ENCODE measurements at places on chromosomes 4 and X.

GRCh38 chr4:175460414-175460813 is 351.6 kb downstream of the GPM6A start:
- no peak for DNase-seq

DNA sequence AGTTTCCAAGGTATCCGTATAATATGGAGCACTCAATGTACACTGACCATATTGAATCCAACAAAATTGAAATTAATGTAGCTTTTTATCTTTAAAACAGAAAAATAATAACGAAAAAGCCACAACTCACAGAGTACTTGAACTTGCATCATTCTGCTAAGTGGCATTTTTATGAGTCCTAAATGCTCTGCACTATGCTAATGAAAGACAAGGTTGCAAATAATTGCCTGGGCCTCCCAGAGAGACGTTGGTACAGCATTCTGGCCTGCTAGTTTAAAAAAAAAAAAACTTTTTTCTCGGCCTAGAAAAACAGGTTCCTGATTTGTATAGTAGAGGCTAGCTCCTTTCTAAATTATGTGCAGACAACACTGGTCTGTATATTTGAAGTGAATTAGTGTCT is 4.3 kb upstream of the FAM9B start:
- no peak for DNase-seq

DNA sequence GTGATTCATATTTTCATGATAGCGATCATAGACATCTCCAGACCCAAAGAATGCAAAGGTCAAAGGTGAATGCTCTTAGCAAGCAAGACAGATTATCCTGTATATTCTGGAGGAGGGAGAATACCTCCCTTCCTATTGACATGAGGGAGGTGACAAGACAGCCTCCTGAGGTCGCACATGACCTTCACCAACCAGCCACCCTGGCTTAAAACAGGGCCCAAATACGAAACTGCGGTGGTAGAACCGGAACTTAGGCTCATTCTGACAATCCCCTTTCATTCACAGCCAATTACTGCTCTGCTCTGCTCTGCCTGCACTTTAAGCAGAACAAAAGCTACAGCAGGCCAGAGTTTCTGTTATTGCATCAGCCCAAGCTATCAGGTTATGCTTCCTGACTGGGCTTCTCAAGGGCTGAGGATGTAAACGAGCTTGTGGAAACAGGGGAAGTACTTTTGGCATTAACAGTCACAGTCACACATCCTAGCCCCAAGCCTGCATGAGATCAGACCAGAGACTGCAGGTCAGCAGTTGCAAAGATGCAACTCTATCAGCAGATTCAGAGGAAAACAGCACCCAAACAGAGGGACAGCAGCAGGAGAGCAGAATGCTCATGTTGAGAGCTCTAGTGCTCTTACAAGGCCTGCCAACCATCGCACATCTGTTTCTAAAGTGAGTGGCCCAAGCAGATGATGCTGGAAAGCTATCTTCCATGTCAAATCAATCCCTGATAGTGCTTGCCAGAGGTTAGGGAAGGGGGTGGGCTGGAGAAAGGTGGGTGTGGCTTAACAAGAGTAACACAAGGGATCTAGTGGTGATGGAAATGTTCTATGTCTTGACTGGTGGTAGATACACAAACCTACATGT is 51.3 kb upstream of the MAP3K15 start:
- DNase-seq, result no peak

DNA sequence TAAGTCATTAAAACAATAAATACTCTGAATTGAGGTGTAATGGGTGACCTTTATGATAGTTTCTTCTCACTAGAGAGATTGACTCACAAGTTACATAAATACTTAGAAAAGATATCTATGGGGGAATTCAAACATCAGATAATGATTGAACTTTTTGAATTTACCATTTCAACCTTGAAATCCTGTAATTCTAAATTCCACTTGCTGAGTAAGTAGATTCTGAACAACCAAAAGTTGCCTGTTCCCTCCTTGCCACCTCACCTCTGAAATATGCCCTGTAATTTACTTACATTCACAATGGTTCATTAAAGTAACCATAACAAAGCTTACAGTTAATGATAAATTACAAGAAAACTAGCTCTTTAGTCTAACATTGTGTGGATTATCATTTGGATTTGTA is 43.3 kb upstream of the SLC39A8 start:
- DNase-seq, result no peak

DNA sequence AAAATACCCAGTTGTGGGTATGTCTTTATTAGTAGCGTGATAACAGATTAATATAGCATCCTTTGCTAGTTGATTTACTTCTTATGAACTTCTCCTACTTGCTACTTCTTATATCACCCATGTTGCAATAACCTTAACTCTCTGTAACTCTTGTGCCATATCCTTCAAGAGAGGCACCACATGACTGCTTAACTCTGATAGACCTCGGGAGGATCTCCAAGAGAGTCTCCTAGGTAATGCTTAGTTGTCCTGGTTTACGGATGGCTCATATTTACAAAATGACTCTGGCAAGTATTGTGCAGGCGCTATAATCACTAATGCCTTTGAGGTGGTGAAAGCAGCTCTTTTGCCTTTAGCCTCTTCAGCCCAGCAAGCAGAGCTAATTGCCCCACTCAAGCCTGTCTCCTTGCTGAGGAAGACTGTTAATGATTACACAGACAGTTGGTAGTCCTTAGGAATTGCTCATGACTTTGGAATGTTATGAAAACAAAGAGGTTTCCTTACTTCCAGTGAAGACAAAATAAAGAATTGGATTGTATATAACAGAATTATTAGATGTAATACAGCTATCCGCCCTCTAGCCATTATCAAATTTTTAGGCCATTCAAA is 1305.8 kb downstream of the PCDH7 start:
- no peak for DNase-seq

DNA sequence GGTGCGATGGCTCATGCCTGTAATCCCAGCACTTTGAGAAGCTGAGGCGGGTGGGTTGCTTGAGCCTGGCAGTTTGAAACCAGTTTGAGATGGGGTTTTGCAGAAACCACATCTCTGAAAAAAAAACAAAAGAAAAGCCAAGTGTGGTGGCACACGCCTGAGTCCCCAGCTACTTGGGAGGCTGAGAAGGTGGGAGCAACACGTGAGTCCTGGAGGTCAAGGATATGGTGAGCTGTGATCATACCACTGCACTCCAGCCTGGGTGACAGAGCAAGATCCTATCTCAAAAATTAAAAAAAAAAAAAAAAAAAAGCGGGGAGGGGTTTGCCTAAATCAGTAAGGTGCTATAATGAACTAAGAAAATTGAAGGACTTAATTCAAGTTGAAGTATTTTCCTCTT is 58.2 kb upstream of the TBC1D14 start:
- DNase-seq, result no peak

DNA sequence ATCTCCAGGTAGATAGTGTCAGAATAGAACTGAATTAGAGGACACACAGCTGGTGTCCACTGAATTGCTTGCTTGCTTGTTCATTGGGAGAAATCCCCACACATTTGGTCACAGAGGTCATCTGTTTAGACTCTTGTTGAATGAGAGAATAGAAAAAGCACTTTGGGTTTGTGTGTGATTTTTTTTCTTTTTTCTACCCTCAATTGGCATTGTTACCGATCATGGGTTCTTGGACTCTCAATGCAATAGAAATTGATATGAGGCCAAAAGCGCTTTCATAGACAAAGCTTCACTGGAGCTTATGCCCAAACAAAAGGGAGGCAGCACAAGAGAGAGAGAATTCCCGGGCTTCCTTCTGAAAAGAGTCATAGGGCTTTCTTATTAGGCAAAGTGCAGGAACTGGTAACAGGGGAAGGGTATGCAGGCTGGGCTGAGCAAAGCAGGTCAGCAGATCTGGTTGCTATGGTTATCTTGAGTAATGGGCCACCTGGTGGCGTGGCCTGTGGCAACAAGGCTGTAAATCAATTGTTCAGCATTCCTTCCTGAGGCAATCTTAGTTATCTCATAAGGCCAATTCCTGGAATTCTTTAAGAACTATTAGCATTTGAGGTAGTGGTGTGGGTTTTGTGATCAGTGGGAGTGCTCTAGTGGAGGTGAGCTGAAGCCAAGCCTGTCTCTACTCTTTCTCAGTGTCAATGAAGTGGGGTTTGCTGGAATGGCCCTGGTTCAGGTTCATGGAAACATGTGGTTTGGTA is 5.3 kb upstream of the GPR82 start:
- DNase-seq, result no peak

- no peak for DNase-seq
These were observed 59.3 kb downstream of the ZNF674 start for GRCh38 chrX:46485897-46486296.

- no peak for DNase-seq
These were observed 87.4 kb downstream of the CCDC160 start for GRCh38 chrX:134324359-134324758.

DNA sequence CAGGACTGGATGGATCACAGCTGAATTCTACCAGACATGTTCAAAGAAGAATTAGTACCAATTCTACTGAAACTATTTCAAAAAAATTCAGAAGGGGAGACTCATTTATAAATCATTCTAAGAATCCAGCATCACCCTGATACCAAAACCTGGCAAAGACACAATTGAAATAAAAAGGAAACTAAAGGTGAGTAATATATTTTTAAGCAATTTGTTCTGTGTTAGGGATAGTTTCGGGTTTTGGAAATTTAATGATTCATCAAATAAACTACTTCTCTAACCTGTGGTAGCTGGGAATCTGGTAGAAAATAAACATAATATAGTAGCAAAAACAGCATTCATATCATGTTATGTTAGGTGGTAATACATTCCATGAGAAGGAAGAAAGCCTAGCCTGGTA is 662.2 kb upstream of the BOD1L1 start:
- DNase-seq, result no peak

GRCh38 chr4:134001057-134001456 is 200.5 kb downstream of the PABPC4L start:
- no peak for DNase-seq

- peak; percentile 1 for DNase-seq
These were observed 152.0 kb upstream of the SLC4A4 start for GRCh38 chr4:71186566-71187403.

DNA sequence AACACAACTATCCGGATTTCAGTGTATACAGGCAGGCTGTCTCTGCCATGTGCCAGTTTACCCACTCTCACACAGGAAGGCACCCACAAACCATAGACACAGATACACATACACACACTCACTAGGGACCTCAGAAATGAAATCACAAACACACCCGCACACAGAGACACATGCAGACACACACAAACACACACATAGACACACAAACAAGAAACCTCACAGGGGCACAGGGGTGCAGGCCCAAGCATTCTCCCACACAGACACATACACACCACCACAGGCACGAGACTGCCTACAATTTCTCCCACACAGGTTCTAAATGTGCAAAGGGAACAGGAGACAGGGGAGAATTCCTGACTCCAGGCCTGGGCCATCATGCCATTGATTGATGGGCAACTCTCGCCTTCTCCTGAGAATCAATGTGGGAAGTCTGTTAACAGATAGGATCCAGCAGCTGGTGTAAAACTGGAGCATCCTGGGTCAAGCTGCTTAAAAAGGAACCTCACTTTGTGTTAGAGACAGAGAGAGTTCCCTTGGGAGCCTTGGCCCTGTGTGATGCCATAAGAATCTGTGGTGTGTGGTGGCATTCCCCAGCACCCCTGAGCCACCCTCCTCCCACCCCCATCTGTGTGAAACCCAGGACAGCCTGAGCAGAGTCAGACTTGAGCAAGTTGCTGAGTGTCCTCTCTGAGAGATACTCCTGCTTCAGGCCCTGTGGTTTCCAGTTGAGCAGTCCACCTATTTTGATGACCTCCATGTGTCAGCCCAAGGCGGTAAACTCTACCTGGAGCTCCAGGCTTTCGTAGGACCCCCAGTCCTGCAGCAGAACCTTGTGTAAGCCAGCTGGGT is 33.9 kb downstream of the NBDY start:
- no peak for DNase-seq

GRCh38 chr4:110668463-110669235 is 45.8 kb upstream of the PITX2 start:
- DNase-seq, result no peak

DNA sequence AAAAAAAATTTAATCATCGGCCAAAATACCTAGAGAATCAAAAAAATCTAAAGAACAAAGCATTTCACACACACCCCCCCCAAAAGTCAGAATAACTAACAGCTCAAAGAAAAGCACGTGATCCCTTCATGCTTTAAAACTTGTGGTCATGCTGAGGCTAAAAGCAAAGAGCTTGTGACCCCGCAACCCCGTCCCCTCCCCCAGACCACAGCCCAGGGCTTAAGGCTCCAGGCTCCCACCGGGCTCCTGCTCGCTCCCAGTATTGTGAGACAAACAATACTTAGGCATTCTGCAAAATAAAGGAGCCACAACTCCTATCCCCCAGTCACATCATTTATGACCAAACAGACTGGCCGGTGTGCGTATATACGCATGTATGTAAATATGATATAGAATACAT is 62.1 kb upstream of the CCDC160 start:
- DNase-seq, result no peak

DNA sequence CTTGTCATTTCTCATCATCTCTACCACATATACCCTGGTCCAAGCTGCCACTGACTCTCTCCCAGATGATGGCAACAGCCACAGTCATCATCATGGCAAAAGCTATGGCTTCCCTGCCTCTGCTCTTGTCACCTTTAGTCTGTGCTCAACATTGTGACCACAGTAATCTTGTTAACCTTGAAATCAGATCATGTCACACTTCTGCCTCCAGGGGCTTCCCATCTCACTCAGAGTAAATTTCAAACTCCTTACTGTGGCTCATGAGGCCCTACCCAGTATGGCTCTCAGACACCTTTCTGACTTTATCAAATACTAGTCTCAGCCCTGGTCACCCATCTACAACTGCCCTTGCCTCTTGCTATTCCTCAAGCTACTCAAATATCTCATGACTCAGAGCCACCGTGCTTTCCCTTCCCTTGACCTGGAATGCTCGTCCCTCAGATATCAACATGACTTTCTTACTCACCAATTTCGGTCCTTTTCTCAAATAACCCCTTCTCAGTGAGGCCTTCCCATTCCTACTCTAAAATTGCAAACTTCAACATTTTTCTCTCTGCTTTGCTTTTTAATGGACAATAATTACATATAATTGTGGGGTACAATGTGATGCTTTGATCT is 41.1 kb upstream of the STIM2 start:
- DNase-seq, result no peak

GRCh38 chrX:77771601-77772000 is 14.4 kb downstream of the ATRX start:
- DNase-seq, result no peak

DNA sequence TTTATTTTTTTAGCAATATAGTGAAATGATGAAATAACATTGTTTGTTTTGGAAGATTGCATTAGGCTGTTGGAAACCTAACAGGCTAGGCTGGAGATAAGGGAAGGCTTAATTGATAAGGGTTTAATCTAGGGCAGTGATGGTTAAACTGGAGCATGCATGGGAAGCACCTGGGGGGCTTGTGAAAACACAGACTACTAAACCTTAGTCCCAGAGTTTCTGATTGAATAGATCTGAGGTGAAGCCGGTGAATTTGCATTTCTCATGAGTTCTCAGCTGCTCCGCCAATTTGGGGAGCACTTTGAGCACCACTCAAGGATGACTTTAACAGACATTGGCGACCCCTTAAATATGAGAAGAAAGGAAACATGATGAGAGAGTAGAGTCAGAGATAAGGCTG is 11.5 kb downstream of the STK26 start:
- no peak for DNase-seq

All from stimulated activated CD4-positive, alpha-beta T cell treated with anti-CD3 and anti-CD28 coated beads, Interleukin-4, amount 100 ng/mL, for 48 hours (primary cell).